Kidney capillary endothelial cell (primary cell): ENCODE measurements at places on chromosomes 2 and 18.

DNA sequence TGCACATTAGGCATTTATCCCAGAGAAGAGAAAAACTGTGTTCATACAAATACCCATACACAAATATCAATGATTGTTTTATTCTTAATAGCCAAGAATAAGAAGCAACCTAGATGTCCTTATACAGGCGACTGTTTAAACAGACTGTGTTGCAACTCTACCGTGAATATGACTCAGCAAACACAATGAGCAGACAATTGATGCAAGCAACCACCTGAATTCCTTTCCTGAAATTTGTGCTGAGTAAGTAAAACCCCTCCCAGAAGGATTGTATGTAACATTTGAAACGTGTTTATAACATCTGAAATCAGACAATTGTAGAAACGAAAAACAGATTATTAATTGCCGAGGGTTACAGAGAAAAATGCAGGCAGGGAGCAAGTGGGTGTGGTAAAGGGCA is 621.9 kb upstream of the SOX11 start:
- DNase-seq, result no peak

GRCh38 chr2:147051814-147052213 is 793.0 kb upstream of the ACVR2A start:
- no peak for DNase-seq

DNA sequence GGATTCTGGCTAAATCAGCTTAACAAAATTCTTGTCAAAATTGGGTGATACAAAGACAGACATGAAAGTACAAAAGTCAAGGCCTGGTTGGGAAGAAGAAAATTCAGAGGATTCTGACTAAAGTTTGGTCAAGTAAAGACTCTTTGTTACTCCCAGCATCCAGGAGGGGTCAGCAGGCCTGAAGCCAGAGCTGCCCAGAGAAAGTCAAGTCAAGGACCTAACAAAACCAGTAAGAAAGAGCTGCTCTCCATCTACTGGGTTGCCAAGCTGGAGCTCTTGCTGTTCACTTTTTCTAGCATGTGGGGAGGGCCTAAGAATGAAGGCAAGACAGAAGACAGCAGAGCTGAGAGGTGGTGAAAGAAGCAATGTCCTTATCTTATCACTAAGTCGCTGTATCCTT is 143.3 kb downstream of the C1D start:
- no peak for DNase-seq

GRCh38 chr2:3712424-3712823 is 9.0 kb downstream of the DCDC2C start:
- DNase-seq, result no peak

DNA sequence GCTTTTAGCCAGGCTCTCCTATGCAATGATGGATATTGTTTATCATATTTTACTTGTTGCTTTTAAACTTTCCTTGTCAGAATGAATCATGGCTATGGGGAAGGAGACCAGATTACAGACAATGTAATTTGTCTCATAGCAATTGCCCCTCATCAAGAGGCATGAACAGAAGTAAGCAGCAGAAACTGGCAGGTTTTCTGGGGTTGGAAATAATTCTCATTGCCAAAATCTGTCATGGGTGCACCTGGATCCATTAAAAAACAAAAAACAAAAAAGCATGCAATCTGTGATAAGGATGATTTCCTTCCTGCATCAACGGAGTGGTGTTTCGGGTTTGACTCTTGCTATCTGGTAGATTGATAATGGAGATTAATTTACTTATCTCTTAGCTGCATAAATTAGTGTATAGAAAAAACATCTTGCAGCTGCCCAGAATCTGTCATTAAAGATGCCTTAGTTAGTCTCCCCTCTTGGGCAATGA is 419.6 kb downstream of the SOX11 start:
- no peak for DNase-seq

- DNase-seq, result no peak
Measured at GRCh38 chr2:48569433-48569832, 39.5 kb downstream of the STON1 start.

GRCh38 chr2:21256006-21256405 is 132.2 kb downstream of the TDRD15 start:
- peak; percentile 97 for DNase-seq

DNA sequence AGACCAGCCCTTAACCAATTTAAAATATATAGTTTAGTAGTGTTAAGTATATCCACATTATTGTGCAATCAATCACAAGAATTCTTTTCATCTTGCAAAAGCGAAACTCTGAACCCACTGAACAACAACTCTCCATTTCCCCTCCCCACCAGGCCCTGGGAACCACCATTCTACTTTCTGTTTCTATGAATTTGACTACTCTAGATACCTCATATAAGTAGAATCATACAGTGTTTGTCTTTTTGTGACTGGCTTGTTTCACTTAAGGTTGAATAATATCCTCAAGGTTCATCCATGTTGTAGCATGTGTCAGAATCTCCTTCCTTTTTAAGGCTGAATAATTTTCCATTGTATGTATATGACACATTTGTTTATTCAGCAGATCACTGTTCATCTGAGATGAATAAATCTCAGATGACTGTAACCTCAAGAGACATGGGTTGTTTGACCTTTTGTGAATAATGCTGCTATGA is 8.1 kb upstream of the SOS1 start:
- DNase-seq, result no peak

DNA sequence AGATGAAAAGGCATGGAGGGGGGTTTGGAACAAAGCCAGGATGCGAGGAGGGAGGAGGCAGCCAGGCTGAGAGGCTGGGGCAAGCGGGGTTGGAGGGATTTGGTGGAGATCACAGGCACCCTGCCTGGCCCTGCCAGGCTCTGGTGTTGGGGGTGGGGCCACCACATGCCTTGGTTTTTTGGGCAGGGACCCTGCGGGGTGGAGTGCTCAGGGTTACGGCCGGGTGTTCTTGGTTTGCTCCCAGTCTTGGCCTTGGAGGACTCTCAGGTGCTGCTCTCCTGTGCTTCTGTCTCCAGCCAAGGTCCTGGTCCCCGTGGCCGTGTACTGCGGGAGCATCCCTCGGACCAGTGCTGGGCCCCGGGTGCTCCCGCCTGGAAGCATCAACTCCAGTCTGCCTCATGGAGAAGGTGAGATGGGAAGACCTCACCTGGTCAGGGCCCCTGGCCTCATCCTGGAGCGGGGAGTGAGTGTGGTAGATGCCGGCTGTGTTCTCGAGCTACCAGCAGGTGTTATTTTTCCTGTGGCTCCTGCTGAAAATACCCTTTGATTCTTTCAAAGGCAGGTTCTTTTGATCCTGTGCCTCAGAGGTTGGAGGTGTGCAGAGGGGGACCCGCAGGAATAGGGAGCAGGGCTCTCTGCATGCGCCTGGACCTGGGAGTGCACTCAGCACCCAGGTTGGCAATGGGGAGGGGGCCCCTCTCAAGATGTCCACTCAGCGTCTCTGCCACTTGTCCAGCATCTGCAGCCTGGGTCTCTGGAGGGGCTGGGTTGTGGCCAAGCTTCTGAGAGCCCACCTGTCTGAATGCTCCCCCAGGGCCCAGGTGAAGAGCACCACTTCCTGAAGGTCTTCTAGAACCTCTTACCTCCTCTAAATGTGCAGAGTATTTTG is 17.0 kb downstream of the TOGARAM2 start:
- no peak for DNase-seq

DNA sequence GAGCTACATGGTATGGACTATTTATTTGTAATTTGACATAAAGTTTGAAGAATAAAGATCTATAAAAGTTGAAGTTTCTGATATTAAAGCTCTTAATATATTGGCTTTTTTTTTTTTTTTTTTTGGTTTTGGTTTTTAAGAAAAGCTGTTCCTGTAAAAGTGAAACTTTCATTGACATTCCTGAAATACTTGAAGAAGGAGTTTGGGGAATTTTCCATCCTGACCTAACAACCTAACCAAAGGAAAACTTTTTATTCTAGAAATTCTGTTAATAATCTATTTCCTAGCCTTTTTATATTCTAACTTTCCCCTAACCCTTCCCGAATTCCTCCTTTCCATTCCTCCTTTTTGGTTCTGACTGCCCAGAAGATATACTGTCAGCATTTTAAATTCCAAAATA is 83.7 kb downstream of the ACSL3 start:
- no peak for DNase-seq

- no peak for DNase-seq
Measured at GRCh38 chr2:226511311-226511710, 288.3 kb downstream of the IRS1 start.

GRCh38 chr18:13386891-13387801 is 168.6 kb downstream of the LDLRAD4 start:
- DNase-seq, result no peak

GRCh38 chr2:216081012-216081411 is 597 bp downstream of the PECR start:
- DNase-seq, result no peak

GRCh38 chr2:7094231-7094741 is 177.1 kb downstream of the RNF144A start:
- peak; percentile 16 for DNase-seq

- DNase-seq, result no peak
Measured at GRCh38 chr2:73611867-73612266, 30.4 kb downstream of the NAT8 start.

- no peak for DNase-seq
Measured at GRCh38 chr2:217302856-217303255, 443.0 kb upstream of the TNP1 start.

GRCh38 chr2:105409717-105410116 is 10.9 kb upstream of the FHL2 start:
- DNase-seq, result no peak

- DNase-seq, result no peak
Measured at GRCh38 chr18:36297417-36298125, at the start of gene FHOD3. FHOD3 (plus strand) TSS chr18:36297713; CDS start chr18:36297836, 123 bp downstream.

- peak; percentile 99 for DNase-seq
Measured at GRCh38 chr2:20578895-20579825, 71.7 kb downstream of the HS1BP3 start.

DNA sequence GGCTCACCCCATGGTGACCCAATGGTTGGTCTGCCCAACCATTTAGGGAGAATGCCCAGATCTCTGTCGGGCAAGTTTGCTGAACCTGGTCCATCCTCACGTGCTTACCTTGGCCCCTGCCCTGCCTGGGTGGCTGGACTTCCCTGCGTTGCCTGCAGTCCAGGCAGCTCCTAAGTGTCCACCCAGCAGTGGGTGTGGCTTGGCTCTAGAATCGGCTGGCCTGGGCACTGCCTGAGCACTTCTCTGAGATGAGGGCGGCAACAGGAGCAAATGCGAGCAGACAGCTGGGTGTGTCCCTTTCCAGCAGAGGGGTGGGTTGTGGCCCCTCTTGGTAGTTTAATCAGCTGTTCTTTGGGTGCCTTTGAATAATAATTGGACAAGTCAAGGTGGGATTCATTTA is 11.3 kb downstream of the PCARE start:
- no peak for DNase-seq

GRCh38 chr2:72139874-72140620 is 7.6 kb downstream of the CYP26B1 start:
- no peak for DNase-seq

- no peak for DNase-seq
Measured at GRCh38 chr18:67586101-67586500, 69.6 kb upstream of the DSEL start.

- no peak for DNase-seq
Measured at GRCh38 chr2:234593636-234594035, 96.8 kb upstream of the ARL4C start.

DNA sequence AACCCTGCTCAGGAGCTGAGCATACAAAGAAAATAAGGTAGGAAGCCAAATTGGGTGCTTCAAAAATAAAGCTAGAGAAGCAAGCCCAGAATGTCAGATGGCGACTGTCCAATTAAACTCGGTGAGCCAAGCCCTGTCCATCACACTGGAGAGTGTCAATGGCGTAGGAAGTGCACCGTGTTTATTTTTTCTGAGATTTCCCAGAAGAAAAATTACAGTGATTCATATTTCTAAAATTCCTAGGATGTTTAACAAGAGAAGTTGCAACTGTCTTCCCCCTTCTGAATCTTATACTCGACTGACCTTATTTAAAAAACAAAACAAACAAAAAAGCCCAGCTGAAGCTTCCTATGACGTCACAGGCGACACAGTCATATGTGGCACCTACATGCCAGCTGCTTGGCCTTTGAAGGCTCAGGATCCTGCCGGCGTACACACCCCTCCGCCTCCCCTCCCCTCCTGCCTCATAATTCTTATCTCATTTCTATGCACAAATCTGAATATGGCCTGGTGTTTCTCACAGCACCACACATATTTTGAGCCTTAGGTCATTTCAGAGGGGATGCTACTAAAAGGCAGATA is 60.8 kb downstream of the MBP start:
- peak; percentile 58 for DNase-seq

GRCh38 chr2:28322981-28323396 is 69.7 kb upstream of the FOSL2 start:
- no peak for DNase-seq

GRCh38 chr2:241133436-241133820 is 15.8 kb downstream of the PASK start:
- no peak for DNase-seq

DNA sequence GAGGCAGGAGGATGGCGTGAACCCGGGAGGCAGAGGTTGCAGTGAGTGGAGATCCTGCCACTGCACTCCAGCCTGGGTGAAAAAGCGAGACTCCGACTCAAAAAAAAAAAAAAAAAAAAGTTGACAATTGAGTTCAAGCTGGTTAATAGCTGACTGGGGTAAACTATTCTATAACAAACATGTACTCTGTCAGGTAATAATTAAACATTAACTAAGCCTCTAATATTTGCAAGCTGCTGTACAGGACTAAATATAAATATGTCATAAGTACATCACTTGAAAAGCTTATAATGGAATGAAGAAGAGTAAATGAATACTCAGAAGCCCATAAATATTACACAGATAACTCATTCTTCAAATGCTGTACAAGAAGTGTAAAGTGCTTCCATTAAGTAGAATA is 190.4 kb upstream of the CRIM1 start:
- no peak for DNase-seq

GRCh38 chr2:140551287-140551686 is 1579.5 kb downstream of the LRP1B start:
- DNase-seq, result no peak

GRCh38 chr18:25144820-25145219 is 207.1 kb downstream of the ZNF521 start:
- DNase-seq, result no peak

DNA sequence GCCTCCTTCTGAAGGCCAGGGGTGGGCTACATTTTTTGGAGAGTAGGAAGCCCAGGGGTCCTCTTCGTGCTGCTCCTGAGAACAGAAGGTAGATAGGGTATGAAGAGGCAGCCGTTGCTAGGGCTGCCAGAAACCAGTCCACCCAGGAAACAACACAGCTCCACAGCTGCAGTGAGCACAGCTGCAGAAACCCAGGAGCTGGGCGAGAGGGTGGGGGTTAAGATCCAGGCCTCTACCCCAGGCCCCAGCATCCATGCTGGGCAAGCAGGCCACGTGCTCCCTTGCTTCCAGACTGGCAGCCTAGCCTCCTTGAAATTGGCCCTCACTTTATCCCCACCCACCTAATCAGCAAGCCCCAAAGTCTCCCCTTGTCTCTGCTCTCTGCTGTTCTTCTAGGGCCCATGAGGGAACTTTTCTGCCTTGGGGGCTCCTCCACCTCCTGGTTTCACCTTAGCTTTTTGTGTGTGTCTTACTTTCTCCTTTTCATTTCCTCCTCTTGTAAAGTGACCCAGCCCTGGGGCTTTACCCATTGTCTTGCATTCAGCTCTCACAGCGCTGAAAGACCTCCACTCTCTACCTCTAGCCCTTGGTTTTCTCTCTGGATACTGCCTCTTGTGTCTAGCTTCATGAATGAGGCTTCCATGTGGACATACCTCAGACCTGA is 30.7 kb downstream of the STON1 start:
- no peak for DNase-seq
